HCEC 1CT (cell line): ENCODE measurements at places on chromosomes 16 and 17.

DNA sequence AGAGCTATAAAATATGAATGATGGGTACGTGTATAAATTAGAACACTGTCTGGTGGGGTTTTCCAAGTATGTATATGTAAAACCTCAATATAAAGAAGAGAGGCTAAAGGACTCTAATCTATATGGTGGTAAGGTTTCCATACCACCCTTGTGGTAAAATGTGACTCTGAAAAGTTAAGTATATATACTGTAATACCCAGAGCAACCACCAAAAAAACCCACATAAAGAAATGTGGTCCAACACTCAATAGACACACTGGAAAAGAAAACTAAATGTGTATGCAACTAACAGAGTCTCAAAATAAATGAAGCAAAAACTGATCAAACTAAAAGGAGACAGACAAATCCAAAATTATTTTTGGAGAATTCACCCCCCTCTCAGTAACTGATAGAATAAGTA, 72.2 kb downstream of the XPO6 start:
- no peak for DNase-seq

- peak; percentile 37 for DNase-seq
Observed at GRCh38 chr16:75025761-75026160, 26.9 kb downstream of the ZNRF1 start.

GRCh38 chr17:37759014-37759637, 14.3 kb upstream of the HNF1B start:
- no peak for DNase-seq

DNA sequence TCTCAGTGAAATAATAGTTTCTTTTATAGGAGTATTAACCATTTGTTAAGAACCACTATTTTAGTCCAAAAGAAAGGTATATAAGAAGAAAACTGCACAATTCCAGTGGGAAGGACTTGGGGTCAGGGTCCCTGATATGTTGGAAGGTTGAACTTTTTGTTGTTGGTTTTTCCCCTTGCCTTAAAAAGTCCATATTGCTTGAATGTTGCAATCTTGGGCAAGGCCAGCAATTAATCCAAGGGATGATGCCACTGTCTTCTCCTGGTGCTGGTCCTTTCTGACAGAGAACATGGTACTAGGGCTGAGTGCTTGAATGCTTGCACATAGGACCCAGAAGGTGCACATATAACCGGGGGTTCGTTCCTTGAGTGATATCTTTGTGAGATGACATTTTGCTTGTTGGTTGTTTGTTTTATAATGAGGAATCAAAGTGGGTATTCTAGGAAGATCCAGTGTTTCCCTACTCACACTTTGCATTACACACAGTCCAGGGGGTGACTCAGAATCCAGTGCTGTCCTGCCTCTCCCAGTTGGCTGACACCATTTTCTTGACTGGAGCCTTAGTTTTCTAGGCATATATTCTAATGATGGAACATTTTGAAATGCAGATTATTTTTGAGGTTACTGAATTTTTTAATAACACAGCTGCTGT, 54.9 kb downstream of the SIAH1 start:
- no peak for DNase-seq

- DNase-seq, result no peak
Observed at GRCh38 chr16:2370721-2371120, 30.2 kb upstream of the ABCA3 start.

GRCh38 chr16:12354296-12354833, 377.8 kb downstream of the SNX29 start:
- DNase-seq, result no peak

GRCh38 chr17:21089933-21090901, 36.5 kb upstream of the DHRS7B start:
- no peak for DNase-seq

DNA sequence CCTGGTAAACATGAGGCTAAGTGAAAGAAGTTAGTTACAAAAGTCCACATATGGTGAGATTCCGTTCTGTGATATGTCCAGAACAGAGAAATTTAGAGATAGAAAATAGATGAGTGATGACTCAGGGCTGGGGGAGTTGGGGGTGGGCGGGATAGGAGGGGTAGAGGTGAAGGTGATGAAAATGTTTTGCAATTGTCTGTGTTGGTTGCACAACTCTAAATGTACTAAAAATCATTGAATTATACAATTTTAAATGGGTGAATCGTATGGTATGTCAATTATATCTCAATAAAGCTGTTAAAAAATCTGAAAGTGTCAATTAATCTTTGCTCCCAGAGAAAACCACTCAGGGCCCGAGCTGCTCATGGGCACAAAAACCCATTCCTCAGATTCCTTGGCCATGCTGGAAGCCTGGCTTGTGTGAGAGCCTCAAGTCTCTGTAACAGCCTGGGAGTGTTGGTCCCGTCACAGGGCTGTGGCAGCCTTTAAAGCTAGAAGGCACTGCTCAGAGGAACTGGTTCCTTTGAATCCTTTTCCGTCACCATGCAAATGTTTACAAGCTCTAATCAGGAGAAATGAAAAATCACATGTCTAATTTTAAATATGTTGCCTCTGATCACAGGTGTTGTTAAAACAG, 225.3 kb downstream of the WWOX start:
- DNase-seq, result no peak

- DNase-seq, result no peak
Observed at GRCh38 chr16:2437032-2437790, 8.0 kb downstream of the CCNF start.

DNA sequence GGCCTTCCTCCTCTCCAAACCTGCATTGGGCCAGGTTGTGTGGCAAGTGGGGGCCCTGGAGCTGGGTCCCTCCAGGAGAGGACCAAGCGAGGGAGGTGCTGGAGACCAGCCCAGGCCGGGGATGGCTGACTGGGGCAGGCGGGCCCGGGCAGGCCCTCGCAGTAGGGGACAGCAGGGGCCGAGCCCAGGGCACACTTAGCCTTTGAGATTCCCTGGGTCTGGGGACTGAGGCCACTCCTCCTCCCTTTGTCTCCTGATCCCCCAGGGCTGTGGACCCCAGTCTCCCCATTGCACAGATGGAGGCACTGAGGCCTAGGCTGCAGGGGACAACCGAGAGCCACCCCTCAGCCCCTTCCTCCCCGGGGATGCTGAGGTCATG, 5.2 kb downstream of the FOXJ1 start:
- DNase-seq, result no peak

GRCh38 chr16:58960484-58960883, 226.4 kb upstream of the GOT2 start:
- no peak for DNase-seq

GRCh38 chr17:62573480-62574117, 53.9 kb upstream of the MRC2 start:
- no peak for DNase-seq

DNA sequence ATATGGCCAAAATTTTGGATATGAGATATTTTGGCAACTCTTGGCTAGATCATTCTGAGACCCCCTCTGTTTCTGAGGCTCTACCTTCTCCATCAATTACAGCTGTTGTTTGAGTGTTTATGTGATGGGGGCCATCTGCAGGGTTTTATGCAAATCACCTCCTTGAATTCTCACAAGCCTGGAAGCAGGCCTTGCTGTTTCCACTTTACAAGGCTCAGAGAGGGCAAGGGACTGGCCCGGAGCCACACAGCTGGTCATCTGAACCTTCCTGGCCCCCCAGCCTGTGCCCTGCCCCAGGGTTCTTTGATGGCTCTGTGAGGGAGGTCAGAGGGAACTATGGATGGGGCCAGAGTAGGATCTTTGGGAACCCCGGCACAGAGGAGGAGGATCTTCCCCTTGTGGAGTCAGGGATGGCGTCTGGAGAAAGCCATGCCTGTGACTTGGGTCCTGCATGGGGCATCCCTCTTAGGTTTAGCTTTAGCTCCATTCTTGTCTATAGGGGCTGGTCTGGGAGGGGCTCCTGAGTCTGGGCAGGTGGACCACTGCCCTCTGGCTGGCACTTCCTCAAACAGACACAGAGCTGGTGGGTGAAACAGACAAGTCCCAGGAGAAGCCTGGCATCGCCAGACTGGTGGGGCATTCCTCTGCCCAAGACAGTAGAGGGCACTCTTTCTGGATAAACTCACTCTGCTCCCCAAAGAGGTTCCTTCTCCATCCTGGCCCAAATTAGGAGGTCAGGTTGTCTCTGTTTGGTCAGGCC, 26.2 kb downstream of the IL21R start:
- DNase-seq, result peak; percentile 13

- no peak for DNase-seq
Observed at GRCh38 chr16:55248058-55248457, 75.9 kb upstream of the IRX6 start.

DNA sequence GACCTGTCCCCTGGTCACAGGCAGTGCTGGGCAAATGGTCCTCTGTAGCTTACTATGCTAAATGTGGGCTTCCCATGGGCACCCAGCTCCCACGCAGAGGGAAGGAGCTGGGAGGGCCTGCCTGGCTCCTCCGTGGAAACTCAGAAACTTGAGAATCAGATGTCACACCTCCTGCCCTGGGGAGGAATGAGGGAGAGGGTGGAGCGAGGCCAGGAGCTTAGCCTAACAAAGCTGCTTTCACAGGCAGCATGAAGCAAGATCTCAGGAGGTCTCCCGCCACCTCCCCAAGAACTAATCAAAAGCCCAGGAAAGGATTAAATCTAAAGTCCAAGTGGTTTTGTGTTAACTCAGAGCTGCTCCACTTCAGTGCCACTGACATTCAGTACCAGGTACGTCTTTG, 33.6 kb upstream of the XYLT2 start:
- DNase-seq, result no peak

DNA sequence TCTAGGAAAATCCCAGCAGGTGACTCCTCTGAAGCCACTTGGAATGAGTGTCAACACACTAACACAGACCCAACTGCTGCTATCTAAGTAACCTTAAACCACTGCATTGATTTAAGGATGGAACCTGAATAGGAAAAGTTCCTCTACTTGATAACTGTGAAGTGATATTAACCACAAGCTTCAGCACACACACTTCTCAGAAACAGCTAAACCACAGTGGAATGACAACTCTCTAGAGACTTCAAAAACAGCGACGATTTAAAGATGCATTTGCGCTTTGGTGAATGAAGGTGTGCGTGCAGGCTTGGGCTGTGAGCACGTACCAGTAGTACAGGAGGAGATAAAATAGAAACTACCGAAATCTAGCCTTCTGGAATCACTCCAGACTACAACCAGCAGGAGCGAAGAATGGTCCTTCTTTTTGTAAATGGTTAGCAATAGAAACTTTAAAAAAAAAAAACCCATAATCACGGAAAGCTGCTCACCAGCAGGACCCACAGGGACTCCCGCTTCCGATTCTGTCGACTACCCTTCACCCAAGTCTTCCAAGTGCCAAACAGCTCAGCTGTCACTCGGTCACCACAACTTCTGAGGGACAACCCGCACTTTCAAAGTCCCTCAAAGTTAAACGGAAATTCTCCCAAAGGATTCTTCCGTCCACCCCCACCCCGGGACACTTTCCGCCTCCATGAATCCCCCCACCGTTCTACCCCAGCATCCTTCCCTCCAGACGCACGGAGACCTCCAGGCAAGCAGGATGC, 137.7 kb upstream of the CORO6 start:
- DNase-seq, result no peak

GRCh38 chr16:84606081-84606875, 11.6 kb downstream of the COTL1 start:
- DNase-seq, result no peak
